Nucleus accumbens (tissue), 56 donors: ENCODE measurements at places on chromosomes 1 and 21.
A peak's percentile ranks its signal among the peaks of the same experiment; 100 is the strongest.

GRCh38 chr1:167676205-167676915, 45.4 kb upstream of the MPZL1 start:
- DNase-seq, result no peak

DNA sequence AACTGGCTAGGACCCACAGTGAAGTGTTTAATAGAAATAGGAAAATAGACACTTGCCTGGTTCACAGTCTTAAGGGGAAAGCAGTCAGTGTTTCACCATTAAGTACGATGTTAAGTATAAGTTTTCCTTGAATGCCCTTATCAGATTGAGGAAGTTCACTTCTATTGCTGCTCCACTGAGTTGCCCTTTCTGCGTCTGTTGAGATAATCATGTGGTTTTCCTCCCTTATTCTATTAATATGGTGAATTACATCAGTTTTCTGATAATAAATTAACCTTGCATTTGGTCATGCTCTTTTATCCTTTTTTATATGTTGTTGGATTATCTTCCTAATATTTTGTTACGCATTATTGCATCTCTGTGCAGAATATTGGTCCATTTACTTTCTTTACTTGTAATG, 21.4 kb downstream of the UTS2 start:
- DNase-seq, result no peak

DNA sequence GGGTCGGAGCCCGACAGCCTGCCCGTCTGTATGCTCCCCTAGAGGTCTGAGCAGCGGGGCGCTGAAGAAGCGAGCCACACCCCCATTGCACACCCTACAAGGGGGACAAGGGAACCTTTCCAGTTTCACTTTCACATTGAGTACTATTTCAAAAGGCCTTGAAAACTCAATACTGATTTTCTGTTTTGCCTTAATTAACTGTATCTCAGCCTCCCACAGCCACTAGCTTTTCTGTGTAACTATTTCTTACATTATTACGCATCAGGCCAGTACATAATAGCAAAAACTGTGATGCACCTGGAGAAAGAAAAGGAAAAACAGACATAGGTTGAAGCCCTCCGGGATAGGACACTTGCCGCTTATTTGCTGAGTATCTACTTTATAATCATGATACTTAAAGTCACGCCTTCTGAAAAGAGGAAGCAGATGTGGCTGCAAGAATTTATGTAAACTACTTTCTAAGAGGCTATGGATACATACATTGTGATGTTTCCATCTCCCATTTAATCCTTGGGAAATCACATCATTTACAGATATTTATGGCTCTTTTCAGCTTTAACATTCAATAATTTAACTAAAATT, 1719.5 kb downstream of the MRPL39 start:
- DNase-seq, result no peak

DNA sequence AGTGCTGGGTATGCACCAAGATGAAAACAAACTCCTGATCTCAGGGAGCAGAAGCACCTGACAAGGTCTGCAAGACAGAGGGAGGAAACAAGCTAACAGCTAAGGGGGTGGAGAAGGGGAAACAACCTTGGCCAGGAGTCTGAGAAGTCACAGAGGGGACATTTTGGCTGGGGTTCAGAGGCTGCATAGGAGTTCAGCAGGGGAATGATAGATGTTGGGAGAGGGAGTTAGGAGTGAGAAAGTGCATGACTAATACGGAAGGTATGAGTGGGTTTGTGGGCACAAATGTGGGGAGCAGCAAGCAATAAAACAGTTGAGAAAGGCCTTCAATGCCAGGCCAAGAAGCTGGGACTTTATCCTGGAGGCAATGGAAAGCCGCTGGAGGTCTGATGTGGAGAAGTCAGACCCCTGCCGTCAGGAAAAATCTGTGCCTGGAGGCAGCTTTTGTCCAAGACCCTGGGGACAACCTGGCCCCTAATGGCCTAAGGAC, 16.4 kb downstream of the EPHA2 start:
- DNase-seq, result no peak

- DNase-seq, result no peak
Measured at GRCh38 chr1:220767312-220768125, 19.2 kb upstream of the MTARC1 start.

- DNase-seq, result no peak
Measured at GRCh38 chr1:160774886-160775719, 20.9 kb upstream of the LY9 start.

GRCh38 chr1:117613249-117613968, 7.6 kb downstream of the TENT5C start:
- DNase-seq, result no peak

DNA sequence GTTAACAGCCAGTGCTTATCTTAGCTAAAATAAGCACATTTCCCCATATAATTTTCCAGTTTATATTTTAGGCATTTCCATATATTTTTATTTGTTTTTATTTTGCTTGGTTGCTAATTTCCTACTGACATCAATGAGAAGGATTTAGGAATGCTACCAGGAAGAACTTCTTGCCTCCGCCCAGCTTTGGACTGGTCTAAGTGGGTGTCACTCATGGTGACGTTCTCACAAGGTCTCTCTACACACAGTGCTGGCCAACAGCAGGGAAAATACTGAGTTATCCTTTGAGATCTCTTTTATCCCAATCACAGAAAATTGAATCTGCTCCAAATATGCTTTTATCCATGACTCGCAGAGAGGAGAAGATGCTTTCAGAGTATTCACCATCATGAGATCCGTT, 13.2 kb downstream of the MX1 start:
- no peak for DNase-seq

DNA sequence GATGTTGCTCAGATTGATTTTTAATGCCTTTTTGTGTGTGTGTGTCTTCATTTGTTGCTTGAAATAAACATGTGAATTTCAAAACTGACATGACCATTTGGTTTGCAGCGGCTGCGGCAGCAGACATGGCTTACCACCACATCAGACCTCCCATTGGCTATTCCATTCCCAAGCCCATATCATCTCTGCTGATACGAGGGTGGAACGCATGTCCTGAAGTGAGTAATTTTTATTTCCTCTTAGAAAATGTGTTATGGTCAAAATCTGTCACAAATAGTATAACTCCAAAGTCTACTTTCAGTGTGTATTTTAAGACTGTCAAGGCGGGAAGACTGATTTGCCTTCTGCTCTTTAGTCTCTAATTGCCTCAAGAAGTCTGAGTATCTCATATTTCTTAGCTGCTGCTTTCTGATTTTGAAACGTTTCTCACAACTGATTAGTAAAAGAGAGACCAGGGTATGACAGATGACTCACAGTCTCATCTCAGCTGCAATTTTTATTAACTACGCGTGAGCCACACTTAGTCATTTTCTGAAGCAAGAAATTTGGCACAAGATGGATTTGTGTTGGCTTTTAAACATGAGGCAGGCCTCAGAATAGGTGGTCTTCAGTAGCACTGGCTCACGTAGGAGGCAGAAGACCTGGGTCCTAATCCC, 49.0 kb downstream of the LRRC53 start:
- DNase-seq, result no peak

DNA sequence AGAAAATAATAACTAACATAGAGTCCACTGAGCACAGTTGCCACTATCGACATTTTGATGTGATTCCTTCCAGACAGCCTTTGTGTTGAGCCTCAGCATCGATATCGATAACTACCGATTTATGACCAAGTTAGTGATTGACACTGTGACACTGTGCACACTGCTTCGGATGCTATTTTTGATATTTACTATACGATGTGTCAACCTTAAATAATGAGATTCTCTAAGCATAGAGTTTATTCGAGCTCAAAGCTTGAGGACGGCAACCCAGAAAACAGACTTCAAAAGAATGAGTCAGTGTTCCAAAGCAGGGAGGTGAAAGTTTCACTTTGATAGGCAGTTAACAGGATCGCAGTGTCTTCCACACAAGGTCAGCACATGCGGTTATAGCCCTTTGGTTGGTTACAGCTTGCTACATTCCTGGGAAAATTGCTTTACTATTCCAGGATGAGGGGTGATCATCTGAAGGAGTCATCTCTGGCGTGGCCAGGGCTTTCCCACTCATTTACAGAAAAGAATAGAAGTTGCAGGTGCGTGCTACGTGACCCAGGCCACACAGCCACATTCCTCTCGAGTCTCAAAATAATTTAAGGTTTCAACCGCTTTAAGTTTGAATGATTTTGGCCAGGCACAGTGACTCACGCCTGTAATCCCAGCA, 53.6 kb upstream of the EFHD2 start:
- DNase-seq, result no peak

GRCh38 chr1:41733021-41733420, 185.7 kb downstream of the HIVEP3 start:
- no peak for DNase-seq

GRCh38 chr1:58197811-58198210, 348.7 kb downstream of the OMA1 start:
- no peak for DNase-seq

GRCh38 chr21:28936036-28936435, 56.6 kb downstream of the LTN1 start:
- no peak for DNase-seq

GRCh38 chr1:226779561-226779960, 40.5 kb upstream of the ITPKB start:
- no peak for DNase-seq

DNA sequence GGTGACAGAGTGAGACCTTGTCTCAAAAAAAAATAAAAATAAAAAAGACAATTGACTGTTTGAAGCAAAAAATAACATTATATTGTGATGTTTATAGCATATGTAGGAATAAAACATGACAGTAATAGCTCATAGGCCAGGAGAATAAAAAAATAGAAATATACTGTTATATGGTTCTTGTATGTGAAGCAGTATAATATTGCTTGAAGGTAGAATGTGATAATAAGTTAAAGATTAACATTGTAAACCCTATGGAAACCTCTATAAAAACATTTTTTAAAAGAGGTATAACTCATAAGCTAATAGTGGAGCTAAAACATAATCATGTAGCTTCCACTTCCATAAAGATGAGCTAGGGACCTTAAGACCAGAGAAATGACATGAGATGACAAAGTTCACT, 23.5 kb downstream of the GJA4 start:
- no peak for DNase-seq

DNA sequence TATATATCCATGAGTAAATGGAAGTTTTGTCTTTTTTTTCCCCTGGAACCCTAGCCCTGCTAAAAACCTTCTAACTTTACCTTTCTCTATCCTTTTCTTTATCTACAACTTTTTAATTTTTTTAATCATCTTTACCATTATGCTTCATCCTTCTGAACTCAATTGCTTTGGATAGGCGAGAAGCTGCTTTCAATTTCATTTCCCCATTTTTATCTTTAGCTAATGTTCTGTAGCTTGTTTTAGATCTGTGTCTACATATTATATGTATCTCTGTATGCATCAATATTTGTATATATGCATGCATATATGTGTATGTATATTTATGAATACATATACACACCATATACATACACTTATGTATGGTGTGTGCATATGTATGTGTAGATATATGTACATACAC, 57.4 kb downstream of the PTPRC start:
- DNase-seq, result no peak

DNA sequence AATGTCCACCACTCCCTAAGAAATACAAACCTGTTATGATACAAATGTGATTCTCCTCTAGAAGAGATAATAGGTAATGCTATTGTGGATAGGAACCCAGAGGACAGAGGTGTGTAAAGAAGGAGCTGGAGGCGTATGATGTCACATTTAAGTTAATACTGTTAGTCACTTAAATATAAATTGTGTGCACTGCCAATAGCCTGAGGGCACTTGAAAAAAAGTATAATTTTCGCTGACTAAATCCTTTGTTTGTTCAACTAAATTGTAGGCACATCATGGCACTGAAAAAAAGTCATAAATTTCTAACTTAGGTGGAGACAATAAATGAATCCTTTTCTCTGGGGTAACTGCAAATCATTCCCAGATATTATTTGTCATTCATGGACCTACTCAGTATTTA, 4.4 kb downstream of the RCSD1 start:
- no peak for DNase-seq

- peak; percentile 1 for DNase-seq
Measured at GRCh38 chr21:34074283-34075090, 1.1 kb downstream of the MRPS6 start.

GRCh38 chr1:206716159-206716869, 31.6 kb downstream of the MAPKAPK2 start:
- DNase-seq, result no peak

GRCh38 chr1:223249854-223250631, 107.0 kb upstream of the TLR5 start:
- DNase-seq, result no peak

GRCh38 chr1:35857830-35858229, 25.2 kb upstream of the AGO1 start:
- no peak for DNase-seq

- DNase-seq, result no peak
Measured at GRCh38 chr1:159786966-159787365, 6.2 kb downstream of the DUSP23 start.

GRCh38 chr1:116913941-116914340, 4.2 kb downstream of the PTGFRN start:
- no peak for DNase-seq

GRCh38 chr1:26541816-26542711, 12.5 kb downstream of the RPS6KA1 start:
- DNase-seq, result peak; percentile 40

GRCh38 chr1:83115785-83116184, 883.1 kb downstream of the TTLL7 start:
- no peak for DNase-seq

- DNase-seq, result no peak
Measured at GRCh38 chr1:81573458-81573857, 227.3 kb upstream of the ADGRL2 start.

DNA sequence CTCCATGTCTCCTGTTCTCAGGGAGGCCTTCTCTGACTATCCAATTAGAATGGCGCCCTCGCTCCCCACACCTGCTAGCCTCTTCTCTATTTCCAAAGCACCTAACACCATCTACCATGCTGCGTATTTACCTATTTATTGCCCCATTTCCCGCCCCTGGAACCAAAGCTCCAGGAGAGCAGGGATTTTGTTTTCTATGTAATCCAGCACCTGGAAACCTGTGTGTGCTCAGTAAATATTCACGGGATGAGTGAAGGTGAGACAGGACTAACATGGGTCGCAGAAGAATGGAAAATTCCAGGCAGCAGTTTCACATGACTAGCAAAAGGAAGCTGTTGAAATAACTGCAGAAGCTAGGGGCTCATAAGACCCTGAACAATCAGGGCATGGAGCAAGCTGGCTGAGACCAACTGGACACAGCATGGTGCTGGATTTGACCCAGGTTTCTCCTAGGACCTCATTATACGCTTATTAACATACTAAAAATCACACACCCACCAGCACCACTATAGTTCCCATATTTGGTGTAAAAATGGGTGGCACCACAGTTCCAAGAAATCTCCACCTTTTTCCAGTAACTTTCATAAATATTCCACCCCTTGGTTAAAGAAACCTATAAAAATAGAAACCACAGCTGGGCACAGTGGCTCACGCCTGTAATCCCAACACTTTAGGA, 15.1 kb upstream of the TENT5B start:
- DNase-seq, result no peak

GRCh38 chr1:44654621-44655187, 19.6 kb downstream of the TMEM53 start:
- DNase-seq, result no peak

DNA sequence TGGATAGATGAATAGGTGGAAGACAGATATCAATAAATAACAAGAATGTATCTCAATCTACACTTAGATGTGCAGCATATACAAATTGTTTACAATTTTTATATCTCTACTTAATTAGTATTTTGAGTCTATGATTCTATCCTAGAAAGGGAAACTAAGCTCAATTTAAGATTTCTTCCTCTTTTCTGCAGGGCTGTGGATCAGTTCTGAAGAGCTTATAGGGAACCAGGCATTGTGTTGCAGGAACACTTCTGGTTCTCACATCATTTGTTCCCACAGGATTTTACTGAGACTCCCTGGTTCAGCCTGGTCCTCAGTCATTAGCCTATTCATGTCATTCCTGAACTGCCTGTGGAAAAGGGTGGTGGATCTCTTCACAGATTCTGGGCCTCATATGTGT, 105.8 kb downstream of the TNFSF18 start:
- DNase-seq, result no peak
